ENCODE measurements at places on chromosomes 4 and X.

DNA sequence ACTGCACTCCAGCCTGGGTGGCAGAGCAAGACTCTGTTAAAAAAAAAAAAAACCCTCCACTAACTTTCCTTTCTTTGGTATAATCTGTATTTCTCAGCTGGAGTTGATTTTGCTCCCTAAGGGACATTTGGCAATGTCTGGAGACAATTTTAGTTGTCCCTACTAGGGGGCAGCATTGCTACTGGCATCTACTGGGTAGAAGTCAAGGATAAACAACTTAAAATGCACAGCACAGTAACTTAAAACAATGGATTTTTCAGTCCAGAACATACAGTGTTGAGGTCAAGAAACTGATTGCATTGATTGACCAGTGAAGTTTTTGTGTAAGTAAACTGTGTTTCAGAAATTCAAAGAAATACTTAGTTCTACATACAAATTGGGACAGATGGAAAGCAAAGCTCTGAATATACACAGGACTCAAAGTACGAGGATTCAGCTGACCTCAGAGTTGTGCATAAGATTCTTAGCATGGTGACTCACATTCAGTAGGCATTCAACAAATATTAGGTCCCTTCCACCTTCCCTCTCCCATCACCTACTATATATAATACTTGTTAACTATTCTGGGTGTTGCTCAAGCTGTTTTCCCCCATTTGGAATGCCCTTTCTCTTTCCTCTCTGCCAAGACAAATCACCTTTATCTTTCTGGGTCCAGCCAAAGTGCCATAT lies 8.8 kb downstream of the DDX53 start:
- no peak for DNase-seq

DNA sequence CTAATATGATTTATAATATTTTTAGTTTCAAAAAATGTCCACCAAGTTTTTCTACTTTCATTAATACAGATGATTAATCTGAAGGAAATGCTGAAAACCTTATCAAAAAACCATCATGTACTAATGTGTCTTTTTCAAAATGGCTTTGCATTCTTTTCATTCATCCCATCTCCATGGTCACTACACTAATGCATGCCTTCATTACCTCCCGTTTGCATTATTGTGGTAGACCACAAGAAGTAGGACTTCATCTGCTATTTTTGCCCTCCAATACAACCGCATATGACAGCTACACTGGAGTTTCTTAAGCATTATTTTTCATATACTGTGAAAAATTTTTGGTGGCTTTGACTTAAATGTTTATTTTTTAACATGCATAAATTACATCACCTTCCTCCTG lies 37.9 kb upstream of the FSTL5 start:
- no peak for DNase-seq

GRCh38 chr4:6953751-6954380 lies 44.2 kb downstream of the TBC1D14 start:
- DNase-seq, result no peak

GRCh38 chrX:119828446-119828845 lies 24.3 kb downstream of the UPF3B start:
- DNase-seq, result no peak

GRCh38 chr4:174550541-174550940 lies 28.3 kb upstream of the HPGD start:
- no peak for DNase-seq

DNA sequence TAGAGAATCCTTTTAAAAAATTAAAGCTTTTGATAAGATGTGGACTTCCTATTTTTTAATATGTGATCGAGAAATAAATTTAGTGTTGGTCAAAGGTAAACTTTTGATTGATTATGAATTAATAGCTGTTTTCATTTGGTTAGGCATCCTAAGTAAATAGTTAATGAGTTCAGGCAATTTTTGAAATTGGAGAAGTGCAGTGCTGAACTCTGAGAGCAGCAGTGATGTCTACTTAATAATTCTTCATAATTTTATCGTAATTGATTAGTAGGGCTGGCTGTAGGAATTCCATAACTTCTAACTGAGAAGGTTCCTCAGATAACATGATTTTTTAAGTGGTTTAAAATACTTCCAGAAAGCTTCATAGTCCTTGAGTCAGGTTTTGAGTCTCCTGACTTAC lies 1.5 kb downstream of the MND1 start:
- DNase-seq, result no peak

GRCh38 chr4:96186593-96186992 lies 346.7 kb downstream of the PDHA2 start:
- DNase-seq, result no peak

DNA sequence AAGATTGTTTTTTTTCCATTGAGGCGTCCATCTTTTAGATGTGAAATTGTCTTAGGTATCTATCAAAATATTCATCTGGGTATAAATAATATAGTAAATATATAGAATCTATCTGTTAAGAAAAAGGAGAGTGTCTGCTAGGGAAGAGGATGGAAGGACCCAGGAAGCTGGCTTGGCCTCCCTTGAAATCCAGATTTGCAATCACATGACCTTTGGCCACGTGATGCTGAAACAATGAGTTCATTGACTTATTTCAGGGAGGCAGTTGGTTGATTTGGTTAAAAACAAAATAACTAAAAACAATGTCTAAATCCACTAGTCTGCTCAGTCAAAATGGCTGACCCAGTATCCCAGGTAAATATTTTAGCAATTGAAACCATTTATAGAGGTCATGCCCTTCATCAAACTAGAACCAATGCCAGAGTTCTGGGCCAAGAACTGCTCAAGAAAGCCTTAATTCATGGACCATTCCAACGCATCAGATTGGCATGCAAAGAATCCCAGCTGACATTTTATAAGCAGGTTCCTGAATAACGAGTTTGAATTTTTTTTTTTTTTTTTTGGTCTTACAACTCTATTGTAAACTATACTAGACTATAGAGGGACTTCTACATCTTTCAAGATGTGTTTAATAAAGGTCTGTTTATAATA lies 172.7 kb downstream of the MID1 start:
- DNase-seq, result no peak

DNA sequence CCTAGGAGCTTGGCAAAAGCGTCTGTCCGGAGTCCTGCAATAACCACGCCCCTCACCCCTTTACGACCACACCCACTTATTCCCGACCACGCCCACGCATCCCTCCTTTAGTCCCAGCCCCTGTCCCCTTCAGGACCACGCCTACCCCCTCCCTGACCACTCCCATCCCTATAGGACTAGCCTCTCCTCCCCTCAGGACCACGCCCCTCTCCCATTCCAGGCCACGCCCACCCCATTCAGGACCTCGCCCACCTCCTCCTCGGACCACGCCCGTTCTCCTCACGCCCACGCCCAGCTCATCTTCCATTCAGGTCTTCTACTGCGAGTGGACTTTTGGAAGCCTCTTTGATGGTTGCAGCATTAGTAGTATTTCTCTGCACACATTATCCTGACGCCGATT lies 131.2 kb upstream of the STX18 start:
- no peak for DNase-seq

- no peak for DNase-seq
Observed at GRCh38 chrX:360496-361150, 26.1 kb downstream of the PPP2R3B start.

GRCh38 chrX:31199056-31199839 lies 127.4 kb upstream of the FTHL17 start:
- DNase-seq, result no peak

DNA sequence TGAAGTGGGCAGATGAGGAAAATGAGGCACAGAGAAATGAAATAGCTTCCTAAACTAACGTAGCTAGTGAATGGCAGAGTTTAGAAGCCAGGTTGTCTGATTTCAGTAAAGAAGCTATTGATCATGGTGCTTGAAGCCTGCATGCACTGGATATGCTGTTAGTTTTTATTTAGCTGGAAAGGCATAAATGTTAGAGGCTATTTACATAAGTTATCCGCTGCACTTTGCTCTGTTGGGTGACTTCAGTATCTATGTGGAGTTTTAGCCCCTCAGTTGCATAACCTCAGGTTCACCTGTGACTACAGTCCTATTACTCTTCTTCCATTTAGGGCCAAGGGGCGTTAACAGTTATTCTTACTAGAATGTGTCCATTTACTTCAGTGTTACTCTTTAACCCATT lies 522.4 kb upstream of the RPS6KA3 start:
- no peak for DNase-seq

DNA sequence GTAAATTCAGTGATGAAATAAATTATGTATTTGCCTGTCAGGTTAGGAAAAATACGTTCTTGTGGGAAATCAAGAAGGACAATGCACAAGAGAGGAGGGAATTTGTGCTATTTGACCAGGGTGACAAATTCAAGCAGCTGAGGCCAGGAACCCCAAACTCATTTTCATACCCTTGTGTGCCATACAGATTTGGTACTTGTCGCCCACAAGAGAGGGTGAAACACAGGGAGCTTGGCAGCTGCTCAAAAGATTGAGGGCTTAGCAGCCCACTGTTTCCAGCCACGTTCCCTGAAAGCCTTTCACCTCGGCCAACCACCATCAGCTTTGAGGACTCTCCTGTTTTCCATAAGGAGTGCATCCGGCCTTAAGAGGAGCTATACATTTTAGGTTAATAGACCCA lies 111.2 kb downstream of the COL25A1 start:
- DNase-seq, result no peak

GRCh38 chrX:54422168-54422567 lies 18.0 kb upstream of the TSR2 start:
- DNase-seq, result no peak

DNA sequence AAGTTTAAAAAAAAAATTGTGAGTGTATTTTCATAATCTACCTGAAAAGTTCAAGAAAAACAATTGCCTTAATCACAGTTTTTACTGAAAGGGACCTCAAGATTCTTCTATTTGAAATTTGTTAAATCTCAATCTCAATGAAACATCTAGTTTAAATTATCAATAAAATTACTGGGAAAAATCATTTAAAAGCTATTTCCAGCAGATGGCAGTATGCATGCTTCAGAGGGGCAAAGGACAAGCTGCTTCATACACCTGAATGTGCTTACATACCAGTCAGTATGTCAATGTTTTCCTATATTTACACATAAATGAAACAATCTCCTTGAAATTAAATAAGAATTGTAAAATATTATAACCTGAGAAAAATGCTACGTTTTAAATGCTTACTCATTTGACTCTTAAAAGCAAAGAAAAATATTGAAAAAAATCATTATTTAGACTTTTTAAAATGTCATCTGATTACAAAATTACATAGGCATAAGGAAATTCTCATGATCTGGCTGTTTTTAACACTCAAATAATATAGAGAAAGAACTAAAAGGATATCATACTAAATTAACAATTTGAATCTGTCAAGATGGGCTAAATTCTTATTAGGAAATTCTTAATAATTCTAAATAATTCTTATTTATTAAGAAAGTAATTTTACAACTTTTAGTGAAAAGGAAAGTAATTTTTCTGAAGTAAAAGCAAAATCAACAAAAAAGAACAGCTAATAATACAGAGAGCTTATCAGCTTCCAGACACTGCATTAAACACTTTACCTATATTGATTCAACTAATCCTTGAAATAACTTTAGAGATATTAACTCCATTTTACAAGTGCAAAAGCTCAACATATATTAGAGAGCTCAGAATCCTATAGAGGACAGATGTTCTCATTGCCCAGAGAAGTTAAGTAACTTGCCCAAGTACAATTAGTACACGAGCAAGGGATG lies 242.1 kb downstream of the ADAMTS3 start:
- DNase-seq, result no peak

DNA sequence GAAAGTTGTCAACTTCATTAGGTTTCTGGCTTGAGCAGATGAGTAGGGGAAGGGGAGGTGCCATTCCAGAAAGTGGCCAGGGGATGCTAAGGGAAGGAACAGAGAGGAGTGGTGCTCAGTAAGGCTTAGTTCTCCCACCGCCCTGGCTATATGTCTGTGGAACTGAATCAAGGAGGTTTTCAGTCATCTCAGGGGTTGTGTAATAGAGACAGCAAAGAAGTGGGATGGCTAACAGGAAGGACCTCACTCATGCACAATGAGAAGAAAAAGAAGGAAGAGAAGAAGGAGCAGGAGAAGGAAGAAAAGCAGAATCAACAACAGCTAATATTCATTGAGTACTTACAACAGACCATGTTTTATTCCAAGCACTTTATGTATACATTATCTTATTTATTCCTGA lies 368.7 kb downstream of the MID1IP1 start:
- no peak for DNase-seq

DNA sequence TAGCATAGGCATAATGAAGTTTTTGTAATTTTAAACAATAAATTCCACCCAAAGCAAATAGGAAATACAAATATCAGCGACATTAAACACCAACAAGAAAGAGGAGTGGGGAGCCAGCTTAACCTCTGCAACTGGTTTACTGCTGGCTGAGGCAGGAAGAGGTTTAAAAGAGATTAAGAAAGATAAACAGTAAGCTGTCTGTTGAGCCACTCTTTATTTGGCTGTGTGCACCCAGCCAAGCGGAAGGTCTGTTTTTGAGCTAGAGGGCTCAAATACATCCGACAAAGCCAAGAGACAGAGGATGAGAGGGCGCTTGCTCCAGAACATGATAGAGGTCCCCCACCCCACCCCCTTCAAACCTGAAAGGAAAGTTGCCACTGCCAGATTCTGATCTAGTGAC lies 191.4 kb downstream of the MGST2 start:
- no peak for DNase-seq

GRCh38 chrX:71991164-71991563 lies 80.5 kb downstream of the NHSL2 start:
- no peak for DNase-seq

GRCh38 chrX:39996536-39996935 lies 101.2 kb downstream of the BCOR start:
- no peak for DNase-seq

GRCh38 chr4:118743867-118744266 lies 58.7 kb downstream of the METTL14 start:
- DNase-seq, result no peak

- DNase-seq, result no peak
Observed at GRCh38 chr4:113707048-113707447, 54.5 kb downstream of the CAMK2D start.

DNA sequence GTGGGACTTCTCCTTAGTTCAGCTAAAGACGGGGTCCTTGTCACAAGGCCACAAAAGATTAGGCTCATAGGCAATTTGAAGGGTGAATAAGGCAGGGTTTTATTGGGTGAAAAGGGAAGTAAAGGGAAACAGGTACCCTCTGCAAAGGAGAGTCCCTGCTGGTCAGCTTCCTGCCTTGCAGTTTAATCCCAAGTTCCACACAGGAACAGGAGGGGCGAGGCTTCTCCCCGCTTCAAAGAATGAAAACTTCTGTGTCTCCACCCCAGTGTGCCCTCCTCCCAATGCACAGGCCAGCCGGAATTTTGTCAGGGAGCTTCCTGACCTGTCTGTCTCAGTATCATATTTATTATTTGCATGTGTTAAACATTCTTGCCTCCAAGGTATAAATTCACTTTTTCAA lies 37.1 kb downstream of the ITM2A start:
- DNase-seq, result no peak

DNA sequence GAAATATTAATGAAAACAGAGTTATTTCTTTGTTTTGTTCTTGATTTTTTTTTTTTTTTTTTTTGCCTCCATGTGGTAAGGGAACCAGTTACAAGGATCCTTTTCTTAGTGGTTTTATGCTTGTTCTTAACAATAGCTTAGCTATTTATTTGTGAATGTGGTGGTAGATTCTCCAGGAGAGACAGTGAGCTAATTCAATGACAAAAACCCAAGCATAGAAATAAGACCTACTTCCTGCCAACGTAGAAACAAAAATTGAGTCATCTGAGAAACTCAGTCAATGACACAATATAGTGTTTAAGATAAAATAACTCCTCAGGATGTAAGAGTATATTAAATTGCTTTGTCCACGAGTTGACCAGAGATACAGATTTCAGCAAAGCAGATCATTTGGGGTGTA lies 863.8 kb upstream of the PABPC4L start:
- no peak for DNase-seq
